Activated CD4-positive, alpha-beta T cell treated with anti-CD3 and anti-CD28 coated beads for 1 hour (primary cell): ENCODE measurements at places on chromosomes 2 and 18.

DNA sequence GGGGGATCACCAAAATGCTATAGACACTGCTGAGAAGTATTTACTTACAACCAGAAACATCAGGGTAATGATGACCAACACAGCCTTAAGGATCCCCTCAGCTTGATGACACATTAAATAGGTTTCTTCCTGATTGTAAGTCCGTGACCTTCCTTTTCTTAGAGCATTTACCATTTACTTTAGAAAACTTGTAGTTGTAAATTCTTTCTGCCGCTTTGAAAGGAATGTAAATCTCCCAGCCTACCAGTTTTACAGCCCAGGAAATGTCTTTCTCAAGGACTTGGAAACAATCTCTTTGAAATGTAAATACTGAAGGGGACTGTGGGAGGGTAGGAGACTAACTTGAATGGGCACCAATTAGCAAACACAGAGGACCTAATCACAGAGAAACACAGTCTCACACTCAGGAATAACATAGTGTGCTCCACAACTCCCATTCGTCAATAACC is 278.6 kb downstream of the DSC3 start:
- DNase-seq, result no peak

- DNase-seq, result no peak
Observed at GRCh38 chr2:19748711-19749506, 152.9 kb downstream of the TTC32 start.

DNA sequence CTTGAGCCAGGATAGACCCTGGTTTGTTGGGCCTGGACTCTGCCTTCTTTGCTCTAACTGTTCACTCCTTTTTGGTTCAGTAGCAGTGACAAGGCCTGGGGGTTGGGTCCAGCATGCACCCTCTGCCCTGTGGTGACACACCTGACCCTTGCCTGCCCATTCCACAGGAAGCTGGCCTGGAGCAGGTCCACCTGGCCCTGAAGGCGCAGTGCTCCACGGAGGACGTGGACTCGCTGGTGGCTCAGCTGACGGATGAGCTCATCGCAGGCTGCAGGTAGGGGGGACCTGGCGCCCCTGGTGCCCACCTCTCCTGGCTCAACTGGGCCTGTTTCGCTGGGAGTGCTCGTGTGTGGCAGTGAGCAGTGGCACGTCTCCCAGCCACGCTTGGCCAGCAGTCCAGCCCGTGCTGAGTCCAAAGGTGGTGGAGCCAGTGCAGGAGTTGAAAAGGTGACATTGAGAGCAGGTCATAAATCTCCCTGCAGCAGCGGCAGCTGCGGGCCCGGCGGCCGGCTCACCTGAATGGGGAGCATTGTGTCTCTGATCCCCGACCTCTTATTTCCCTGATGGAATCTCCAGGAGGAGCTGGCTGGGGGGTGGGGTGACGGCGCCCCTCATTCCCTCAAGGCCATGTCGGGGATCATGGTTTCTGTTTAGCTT is 102.6 kb downstream of the DYSF start:
- DNase-seq, result no peak

DNA sequence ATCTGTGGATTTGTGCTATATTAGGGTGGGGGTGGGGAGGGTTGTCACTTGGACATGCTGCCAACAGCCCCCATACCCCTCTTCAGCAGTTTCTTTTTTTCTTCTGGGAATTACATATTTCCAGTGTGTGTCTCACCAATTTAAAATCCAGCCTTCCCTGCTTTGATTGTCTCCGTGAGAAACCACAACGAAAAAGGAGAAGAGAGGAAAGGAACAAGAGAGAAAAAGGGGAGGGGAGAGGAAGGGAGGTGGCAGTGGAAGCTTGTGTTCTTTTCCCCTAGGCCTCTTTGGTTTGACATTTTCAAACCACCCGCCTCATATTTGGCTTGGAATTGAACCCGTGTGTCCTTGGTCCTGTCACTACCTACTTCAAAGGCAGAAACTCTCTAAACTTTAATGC is 860 bp downstream of the CTNNA2 start:
- no peak for DNase-seq

DNA sequence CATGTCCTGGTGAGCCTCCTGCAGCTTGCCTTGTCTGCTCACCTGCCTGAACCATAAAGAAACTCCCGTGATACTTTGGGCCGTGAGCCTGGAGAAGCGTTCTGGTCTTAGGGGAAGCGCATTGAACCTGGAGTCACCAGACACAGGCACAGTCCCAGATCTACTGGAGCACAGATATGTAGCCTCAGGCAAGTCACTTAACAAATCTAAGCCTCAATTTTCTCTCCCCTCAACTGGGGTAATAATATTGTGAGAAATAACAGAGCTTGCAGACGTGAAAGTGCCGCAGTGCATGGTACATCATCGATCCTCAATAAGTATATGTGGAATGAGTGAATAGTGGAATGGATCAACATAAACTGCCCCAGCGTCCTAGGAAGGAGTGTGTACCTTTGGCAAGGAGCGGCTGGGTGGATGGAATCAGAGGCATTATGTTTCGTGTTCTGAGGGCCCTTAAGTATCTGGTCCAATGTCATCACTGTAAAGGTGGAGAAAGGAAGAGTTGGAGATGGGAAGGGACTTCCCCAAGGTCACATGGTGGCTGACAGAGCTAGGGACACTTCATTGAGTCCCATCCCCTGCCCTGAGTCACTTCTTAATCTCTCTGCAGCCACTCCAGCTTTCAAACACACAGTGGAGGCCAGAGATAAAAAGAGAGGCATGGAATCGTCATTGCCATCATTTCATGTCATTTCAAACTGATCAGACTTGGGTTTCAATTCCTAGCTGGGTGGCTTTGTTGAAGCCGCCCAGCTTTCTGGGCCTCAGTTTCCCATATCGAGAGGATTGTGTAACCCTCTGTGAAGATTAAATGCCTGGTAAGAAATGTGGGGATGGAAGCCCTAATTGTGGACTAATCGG is 172.4 kb downstream of the DDX1 start:
- no peak for DNase-seq

DNA sequence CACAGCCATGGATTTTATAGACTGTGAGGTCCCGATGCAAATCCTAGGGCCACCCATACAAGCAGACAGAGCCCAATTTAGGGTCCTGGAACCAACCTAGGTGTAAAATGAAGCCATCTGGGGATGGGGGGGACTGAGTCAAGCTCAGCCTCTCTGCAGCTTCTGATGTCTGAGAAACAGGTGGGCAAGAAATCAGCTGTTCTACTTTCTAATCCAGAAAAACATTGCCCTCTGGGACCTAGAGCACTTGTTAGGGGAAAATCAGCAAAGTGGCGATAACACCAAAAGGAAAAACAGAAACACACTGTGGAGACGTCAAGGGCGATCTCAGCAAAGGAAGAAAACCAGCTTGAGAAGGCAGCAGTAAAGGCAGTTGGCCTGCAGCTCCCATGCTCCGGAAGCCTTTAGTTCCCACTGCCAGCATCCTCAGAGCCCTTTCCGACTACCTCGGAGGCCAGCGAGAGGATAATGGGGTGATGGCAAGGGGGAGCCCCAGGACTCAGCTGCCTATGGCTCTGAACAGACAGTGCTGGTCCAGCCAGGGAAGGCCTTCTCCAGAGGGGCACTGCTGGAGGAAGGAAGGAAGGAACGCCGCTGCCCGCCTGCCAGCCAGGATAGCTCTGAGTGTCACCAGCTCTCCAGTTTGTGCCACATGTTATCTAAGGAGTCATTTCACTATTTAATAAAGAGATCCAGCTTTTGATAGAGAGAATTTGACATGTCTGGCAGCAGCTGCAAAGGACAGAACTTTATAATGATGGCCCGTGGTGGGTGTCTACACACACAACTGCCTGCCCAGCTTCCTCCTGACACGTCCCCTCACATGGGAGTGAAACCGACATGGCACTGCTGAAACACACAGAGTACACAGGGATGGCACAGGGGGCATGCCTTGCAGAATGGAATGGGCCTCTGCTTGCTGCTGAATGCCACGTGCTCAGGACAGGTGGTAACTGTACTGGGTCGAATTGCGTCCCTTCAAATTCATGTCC is 37.7 kb downstream of the HS1BP3 start:
- DNase-seq, result no peak

DNA sequence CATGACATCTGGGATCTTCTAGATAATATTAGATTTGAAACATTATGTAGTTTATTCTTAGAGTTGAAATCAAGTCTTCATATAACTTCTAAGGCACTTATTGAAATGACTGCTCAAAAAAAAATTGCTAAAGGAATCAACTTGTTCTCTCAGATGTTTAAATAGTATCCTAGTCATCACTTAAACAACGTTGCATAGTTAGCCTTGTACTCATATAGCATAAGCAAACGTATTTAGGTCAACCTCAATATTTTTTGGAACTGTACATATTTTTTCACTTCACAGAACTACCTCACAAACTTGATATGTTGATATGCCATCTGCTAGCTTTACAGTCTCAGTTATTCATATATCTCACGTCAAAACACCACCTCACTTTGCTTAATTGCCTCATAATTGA is 47.1 kb upstream of the CREB1 start:
- no peak for DNase-seq

- no peak for DNase-seq
Observed at GRCh38 chr2:101718993-101719571, 21.6 kb downstream of the MAP4K4 start.

DNA sequence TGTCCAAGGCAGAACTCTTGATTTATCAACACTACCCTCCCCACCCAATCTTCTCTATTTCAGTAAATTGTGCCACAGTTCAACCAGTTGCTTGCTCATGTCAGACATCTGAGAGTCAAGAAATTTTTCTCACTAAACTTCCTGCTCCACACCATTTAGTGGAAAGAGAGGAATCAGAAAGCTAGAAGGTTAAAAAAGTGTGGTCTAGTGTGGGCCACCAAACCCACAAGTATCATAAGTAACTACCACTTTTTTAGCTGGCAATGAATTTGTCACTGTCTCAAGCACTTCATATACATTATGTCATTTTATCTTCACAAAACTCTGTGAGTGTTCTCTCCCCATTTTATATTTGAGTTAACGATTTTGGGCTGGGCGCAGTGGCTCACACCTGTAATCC is 16.6 kb upstream of the MSTN start:
- no peak for DNase-seq

- no peak for DNase-seq
Observed at GRCh38 chr18:39911716-39912115, 2043.3 kb upstream of the PIK3C3 start.

DNA sequence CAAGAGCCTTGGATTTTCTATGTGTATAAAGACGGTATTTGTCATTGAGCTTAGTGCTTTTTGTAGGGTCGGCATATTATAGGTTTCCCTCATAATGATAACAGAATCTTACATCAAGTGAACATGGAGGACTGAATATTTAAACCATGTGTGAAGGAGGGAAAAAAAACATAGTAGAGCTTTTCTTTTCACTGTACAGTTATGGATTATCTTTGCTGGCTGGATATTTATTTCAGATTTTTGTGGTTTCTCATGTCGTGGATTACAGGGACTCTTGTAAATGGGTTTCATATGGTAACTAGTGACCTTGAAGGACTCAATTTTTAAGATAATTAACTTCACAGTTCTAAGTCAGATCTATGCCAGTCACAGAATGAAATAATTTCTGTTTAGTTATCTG is 330.2 kb upstream of the NRP2 start:
- DNase-seq, result no peak

DNA sequence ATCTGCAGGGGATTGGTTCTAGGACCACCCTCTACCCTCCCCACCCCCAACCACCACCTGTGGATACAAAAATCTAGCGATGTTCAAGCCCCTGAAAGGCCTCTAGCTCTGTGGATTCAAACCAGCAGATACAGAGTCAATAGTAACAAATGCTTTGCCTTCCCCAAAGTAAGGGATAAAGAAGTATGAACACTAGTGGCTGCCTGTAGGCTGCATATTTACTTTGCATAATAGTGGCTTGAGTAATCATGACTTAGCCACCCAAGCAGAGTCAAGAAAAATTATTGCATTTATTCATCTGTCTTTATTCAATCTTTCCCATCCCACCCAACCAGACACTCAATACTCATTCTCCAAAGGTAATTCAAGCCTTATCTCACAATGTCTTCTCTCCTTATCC is 43.8 kb downstream of the SOCS6 start:
- no peak for DNase-seq

DNA sequence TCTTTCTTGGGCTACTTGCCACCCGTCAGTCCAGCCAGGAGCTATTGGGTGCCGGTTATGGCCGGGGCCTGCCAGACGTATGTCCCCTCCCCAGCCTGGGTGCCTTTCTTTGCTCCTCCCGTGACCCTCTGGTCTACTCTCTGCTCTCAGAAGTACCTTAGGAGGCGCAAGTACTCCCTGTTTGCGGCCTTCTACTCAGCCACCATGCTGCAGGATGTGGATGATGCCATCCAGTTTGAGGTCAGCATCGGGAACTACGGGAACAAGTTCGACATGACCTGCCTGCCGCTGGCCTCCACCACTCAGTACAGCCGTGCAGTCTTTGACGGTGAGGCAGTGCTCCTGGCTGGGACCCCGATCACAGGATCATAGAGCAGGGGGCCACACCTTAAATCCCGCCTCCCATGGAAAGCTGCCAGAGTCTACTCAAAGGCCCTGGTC is 99.5 kb downstream of the DYSF start:
- no peak for DNase-seq

DNA sequence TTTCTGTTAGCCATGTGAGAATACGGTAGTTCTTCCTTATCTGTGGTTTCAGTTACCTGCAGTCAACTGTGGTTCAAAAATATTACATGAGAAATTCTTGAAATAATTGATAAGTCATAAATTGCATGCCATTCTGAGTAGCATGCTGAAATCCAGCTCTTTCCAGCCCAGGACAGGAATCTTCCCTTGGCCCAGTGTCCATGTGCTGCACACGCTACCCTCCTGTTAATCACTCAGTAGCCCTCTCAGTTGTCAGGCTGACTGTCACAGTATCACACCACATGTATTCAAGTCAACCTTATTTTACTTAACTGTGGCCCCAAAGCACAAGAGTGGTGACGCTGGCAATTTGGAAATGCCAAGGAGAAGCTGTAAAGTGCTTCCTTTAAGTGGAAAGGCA is 141.1 kb downstream of the TANC1 start:
- DNase-seq, result no peak

DNA sequence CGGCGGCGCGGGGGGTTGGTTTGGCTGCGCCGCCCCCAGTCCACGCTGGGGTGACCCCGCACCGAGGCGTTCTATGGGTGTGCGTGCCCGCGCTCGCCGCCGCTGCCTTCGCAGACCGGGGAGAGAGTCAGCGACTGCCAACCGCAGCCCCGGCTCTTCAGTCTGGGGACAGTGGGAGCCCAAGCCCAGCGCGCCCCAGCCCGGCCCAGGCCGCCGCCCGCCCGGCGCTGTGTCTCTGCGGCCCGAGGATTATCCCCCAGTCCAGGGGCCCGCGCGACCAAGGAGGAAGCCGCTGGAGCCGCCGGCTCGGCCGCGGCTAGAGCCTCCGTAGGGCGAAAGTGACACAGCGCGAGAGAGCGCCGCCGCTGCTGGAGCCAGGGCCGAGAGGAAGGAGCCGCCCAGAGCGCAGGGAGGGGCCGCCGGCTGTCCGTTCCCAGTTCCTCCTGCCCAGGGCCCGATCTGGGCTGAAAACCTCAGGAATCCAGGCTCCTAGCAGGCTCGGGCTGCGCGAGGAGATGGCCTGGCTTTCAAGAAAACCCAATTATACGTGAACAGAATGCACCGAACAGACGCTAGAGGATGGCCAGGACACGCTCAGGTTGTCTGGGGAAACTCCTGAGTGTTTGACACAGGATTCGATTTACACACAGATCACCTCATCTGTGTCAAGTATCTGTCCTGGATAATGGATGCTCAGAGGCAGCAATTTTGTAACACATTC is 2.4 kb downstream of the CTIF start:
- DNase-seq, result no peak

GRCh38 chr18:40292985-40293710 is 1661.9 kb upstream of the PIK3C3 start:
- DNase-seq, result no peak

GRCh38 chr2:65316072-65316471 is 88.4 kb downstream of the ACTR2 start:
- no peak for DNase-seq

GRCh38 chr2:8170552-8171327 is 511.1 kb upstream of the ID2 start:
- DNase-seq, result no peak
